ENCODE measurements at places on chromosomes 5 and 9.
A peak's percentile ranks its signal among the peaks of the same experiment; 100 is the strongest.

- no peak for DNase-seq
Measured at GRCh38 chr5:69359699-69360098, 9.6 kb downstream of the AK6 start.

- no peak for DNase-seq
Measured at GRCh38 chr5:37860206-37860605, 20.4 kb upstream of the GDNF start.

GRCh38 chr9:12930906-12931305 is 156.1 kb downstream of the LURAP1L start:
- DNase-seq = no peak

GRCh38 chr9:6645355-6646292 is at the start of gene GLDC:
TSS of gene GLDC (minus strand) at chr9:6645729. CDS start at chr9:6645499, 230 bp downstream.
- DNase-seq = peak; percentile 28

- DNase-seq = no peak
Measured at GRCh38 chr9:37453827-37454226, 11.4 kb downstream of the ZBTB5 start.

GRCh38 chr5:127925916-127926315 is 157.7 kb upstream of the SLC12A2 start:
- DNase-seq = no peak

DNA sequence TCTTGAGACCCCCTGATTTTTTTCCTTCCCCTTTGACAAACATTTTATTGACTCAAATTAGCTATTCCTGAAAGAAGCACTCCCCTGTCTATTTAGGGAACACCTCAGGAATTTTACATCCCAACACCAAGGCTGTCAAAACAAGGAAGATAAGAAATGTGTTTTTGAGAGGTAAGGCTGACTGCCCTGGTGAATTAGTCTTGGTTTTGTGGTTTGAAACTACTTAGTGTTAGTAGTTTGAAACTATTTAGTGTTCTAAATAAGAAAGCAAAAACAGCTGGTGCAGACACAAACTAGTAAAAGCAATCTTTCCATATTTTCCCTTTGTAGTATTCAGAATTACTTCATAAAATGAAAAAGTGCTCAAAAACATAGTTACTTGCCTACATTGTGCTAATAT is 120.7 kb downstream of the PCSK1 start:
- no peak for DNase-seq

- DNase-seq = no peak
Measured at GRCh38 chr9:131100445-131100844, 4.1 kb downstream of the AIF1L start.

GRCh38 chr9:128903871-128904620 is 16.7 kb upstream of the PHYHD1 start:
- peak; percentile 27 for DNase-seq

DNA sequence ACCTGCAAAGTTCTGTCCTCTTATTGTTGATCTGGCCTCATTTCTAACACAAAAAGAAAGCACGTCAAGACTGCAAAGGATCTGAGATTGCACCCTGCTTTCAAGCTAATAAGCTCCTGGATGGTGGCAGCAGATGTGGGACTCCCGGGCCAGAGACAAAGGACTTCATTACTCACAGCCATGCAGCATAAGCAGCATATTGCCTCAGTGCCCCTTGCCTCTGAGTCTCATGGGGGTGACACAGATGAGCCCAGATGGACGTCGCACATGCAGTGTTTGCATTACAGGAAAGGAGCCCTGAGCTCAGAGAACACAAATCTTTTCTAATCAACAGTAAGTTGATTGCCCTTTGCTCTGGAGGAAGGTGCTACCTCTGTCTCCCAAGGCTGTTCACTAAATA is 105.0 kb downstream of the SLC28A3 start:
- no peak for DNase-seq

DNA sequence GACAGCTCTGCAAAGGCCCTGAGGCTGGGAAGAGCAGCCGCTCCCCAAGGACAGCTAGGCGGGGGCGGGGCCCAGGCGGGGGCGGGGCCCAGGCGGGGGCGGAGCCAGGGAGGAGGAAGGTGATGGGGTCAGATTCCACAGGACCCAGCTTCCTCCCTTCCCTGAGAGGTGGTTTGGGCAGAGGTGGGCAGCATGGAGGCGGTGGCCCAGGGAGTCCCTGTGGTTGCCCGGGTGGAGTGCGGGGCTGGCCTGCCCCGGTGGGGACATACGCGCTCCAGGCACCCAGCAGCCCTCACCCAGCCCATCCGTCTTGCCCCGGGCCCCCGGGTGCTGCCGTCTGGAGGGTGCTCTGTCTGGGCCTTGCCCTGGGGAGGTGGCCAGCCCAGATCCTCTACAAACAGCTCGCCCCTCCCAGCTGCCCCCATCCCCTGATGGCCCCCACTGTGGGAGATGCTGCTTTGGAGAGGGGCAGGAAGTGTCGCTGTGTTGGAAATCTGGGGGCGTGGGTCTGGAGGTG is 11.0 kb upstream of the RNU6ATAC start:
- DNase-seq = no peak

DNA sequence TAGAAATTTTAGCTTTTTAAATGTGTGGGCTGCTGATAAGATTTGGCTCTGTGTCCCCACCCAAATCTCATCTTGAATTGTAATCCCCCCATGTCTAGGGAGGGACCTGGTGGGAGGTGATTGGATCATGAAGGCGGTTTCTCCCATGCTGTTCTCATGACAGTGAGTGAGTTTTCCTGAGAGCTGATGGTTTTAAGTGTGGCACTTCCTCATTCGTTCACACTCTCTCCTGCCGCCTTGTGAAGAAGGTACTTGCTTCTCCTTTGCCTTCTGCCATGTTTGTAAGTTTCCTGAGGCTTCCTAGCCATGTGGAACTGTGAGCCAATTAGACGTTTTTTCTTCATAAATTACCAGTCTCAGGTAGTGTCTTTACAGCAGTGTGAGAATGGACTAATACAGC is 127.8 kb upstream of the MVB12B start:
- DNase-seq = no peak

DNA sequence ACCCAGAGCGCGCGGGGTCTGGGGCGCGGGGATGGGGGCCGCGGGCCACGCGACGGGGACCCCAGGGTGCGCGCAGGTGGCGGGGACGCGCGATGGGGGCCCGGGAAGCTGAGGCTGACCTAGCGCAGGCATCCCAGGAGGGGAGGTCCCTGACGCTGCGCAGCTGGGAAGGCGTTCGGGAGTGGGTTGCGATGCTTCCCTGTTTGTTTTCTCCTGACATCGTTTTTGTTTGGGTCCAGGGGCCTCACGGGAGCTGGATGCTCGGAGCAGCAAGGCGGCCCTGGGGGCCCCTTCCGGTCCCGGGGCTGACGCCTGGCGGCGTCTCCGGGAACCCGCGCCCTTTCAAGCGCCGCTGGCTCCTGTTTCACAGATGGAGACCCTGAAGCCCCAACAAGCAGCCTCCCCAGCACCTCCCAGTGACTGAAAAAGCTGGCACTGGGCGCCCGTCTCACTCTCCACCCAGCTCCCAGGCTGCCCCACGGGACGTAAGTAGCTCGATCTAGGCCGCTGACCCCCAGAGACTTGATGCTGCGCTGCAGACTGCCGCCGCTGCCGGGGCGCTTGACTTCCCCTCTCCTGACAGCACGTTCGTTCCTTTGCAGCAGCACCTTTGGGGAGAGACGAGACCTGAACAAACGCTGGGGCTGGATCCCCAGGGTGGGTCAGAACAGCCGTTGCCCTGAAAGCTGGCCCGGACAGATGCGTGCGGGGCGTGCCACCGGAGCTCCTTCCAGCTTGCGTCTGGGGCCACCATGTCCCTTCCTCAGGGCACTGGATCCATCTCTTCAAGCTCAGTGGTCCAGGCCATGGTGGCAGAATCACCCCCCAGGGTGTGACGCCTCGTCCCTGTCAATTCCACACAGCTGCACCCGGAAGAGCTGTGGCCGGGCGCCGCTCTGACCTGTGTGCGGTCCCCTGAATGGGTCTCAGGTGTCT is 593 bp downstream of the BRD3OS start:
- DNase-seq = peak; percentile 42

DNA sequence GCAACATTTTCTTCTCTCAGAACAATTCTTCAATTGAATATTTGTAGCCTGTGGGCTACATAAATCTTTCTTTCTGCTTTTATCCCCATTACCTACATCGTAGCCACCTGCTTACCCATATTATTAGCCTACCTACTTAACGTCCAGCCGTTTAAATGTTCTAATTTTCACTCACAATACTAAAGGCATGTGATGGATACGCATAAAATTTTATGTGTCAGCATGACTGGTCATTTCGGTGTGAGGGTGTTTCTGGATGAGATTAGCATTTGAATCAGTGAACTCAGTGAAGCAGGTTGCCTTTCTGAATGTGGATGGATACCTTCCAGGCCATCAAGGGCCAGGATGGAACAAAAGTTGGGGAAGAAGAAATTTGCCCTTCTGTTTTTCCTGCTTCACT is 1722.5 kb upstream of the ACO1 start:
- no peak for DNase-seq

GRCh38 chr9:105299190-105299854 is 54.9 kb downstream of the SLC44A1 start:
- DNase-seq = no peak

DNA sequence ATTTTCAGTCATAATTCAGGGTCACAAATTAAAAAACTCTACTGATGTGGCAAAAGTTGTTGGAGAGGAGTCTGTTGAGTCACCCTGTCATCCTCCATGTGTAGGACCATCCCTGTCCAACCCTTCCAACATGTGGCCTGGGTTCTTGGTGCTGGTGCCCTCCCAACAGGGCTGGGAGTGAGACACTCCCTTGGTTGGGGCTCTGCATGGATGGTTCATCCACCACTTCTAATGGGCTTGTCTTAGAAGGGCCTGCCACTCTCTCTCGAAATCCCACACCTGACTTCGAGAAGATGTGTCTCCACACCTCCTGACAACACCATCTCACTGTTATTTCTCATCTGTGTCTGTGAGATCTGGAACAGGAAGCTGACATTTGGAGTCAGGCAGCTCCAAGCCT is 312.2 kb upstream of the IRX4 start:
- DNase-seq = no peak

GRCh38 chr5:111211341-111211740 is 12.8 kb upstream of the CAMK4 start:
- DNase-seq = no peak

DNA sequence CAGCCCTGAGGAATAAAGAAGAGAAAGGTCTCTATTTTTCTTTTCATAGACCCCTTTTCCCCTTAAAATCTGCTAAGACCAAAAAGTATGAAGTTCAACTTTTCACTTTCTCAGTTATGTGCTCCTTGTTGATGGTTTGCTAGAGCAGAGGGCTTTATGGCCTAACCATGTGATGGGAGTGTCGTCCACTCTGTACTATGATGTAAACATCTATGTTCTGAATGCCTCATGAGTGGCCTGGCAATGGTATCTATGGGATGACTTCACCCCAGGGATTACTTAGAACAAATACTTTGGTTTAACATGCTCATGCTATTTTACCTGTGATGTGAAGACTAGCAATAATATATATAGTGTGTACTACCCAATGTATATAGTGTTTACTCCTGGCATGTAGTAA is 43.7 kb upstream of the MIER3 start:
- DNase-seq = no peak

- DNase-seq = no peak
Measured at GRCh38 chr5:57539281-57539701, 56.7 kb upstream of the ACTBL2 start.

GRCh38 chr5:156913719-156914370 is 49.2 kb downstream of the TIMD4 start:
- peak; percentile 43 for DNase-seq

DNA sequence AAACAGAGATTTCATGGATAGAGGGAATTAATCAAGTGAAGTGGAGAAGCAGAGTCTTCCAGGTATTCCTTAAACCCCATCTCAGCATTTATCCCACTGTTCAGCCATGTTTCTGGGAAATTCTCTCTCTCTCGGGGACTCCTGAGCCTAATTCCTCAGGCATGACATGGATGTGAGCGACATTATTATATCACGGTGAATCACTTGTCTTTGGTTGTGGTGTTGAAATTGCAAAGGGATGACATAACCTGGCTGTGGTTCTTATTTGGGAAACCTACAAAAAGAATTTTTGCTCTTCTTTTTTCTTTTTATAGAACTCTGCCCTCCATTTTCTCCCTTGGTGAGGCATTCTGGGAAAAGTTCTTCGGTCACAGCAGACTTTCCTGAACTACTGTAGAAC is 457.9 kb upstream of the PTGER4 start:
- DNase-seq = no peak

DNA sequence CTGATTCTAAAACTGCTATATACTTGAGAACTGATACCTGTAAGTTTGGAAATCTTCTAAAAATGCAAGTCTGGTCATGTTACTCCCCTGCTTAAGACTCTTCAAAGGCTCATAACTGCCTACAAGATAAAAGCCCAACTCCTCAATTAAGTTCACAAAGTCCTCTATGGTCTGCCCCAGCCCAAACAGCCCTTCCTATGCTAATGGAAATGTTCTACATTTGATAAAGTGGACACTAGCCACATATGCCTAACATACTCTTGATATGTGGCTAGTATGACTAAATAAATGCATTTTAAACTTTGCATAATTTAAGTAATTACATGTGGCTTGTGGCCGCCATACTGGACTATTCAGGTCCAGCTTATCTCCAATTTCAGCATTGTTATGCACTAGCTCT is 204.5 kb downstream of the AP3B1 start:
- no peak for DNase-seq

GRCh38 chr5:24906689-24907088 is 261.9 kb upstream of the CDH10 start:
- no peak for DNase-seq

GRCh38 chr5:78604689-78605285 is 43.8 kb downstream of the LHFPL2 start:
- no peak for DNase-seq

GRCh38 chr5:77499973-77500372 is 7.9 kb upstream of the WDR41 start:
- no peak for DNase-seq

GRCh38 chr9:89518466-89519365 is 20.8 kb upstream of the SEMA4D start:
- no peak for DNase-seq

GRCh38 chr5:139133282-139133681 is 64.9 kb downstream of the SIL1 start:
- no peak for DNase-seq

- no peak for DNase-seq
Measured at GRCh38 chr9:69204849-69205248, 30.8 kb downstream of the TJP2 start.

DNA sequence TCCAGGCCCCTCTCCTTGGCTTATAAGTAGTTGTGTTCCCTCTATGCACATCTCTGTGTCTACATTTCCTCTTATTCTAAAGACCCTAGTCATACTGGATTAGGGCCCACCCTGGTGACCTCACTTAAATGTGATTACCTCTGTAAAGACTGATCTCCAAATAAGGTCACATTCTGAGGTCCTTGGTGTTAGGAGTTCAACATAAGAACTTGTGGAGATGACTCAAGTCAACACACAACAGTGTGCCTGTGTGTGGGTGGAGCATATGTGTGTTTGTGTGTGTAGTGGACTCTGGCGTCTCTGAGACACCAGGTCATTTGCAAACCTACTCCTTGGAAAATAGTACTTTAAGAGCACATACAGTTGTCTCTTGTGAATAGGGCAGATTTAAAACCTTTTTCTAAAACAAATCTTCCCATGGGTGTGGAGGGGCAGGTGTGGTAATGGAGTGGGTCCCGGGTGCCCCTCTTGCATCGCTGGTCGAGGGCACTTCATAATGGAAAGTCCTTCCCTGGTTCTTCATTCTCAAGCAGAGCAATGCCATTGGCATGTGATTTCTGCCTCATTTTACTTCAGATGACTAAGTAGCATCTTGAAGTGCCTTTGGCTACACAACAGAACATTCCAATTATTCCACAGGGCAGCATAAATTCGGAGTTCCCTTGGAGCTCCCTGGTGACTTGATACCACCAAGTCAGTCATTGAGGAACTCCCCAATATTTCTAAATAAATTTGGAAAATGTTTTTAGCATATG is 84.4 kb downstream of the C9orf152 start:
- no peak for DNase-seq
